ENCODE measurements at places on chromosomes 6 and 20.

GRCh38 chr6:138420356-138420755 lies 16.3 kb downstream of the HEBP2 start:
- H3K27ac ChIP-seq = no peak overlapping the region
- no peaks in the 10 kb centered on the region for H3K27me3 ChIP-seq
- no peak for DNase-seq
- no peak overlapping the region for H3K4me3 ChIP-seq
- H3K4me1 ChIP-seq = no peaks in the 10 kb centered on the region
- H3K36me3 ChIP-seq = peaks cover 53% of the 10 kb centered on the region

DNA sequence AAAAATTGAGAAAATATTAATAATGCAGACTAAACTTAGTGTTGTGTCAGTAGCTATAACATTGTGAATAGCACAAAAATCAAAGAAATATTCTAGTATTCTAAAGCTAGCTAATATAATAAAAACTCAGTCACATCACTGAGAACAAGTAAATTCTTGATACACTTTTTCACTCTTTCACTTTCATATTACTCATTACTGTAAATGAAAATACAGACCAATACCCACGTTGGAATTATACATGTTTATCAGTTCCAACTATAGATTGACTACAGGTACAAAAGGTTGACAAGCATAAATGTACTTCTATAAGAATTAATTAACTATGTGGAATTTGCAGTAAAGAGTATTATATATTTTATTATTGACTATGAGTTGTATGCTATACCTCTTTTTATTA lies 1043.4 kb upstream of the FLRT3 start:
- no peaks in the 10 kb centered on the region for H3K27me3 ChIP-seq
- H3K36me3 ChIP-seq = no peaks in the 10 kb centered on the region
- no peaks in the 10 kb centered on the region for H3K4me1 ChIP-seq
- DNase-seq = no peak
- no peak overlapping the region for H3K4me3 ChIP-seq

GRCh38 chr20:25539742-25540672 lies 45.3 kb downstream of the NINL start:
- H3K27ac ChIP-seq = peak overlapping the region; percentile 52
- no peaks in the 10 kb centered on the region for H3K36me3 ChIP-seq
- no peaks in the 10 kb centered on the region for H3K4me1 ChIP-seq
- H3K4me3 ChIP-seq = peak overlapping the region; percentile 46
- no peaks in the 10 kb centered on the region for H3K27me3 ChIP-seq
- no peak for DNase-seq

- H3K27me3 ChIP-seq = no peaks in the 10 kb centered on the region
- no peaks in the 10 kb centered on the region for H3K4me1 ChIP-seq
- peaks cover 71% of the 10 kb centered on the region for H3K36me3 ChIP-seq
- DNase-seq = no peak
Observed at GRCh38 chr6:39915866-39916265, 18.4 kb downstream of the MOCS1 start.

DNA sequence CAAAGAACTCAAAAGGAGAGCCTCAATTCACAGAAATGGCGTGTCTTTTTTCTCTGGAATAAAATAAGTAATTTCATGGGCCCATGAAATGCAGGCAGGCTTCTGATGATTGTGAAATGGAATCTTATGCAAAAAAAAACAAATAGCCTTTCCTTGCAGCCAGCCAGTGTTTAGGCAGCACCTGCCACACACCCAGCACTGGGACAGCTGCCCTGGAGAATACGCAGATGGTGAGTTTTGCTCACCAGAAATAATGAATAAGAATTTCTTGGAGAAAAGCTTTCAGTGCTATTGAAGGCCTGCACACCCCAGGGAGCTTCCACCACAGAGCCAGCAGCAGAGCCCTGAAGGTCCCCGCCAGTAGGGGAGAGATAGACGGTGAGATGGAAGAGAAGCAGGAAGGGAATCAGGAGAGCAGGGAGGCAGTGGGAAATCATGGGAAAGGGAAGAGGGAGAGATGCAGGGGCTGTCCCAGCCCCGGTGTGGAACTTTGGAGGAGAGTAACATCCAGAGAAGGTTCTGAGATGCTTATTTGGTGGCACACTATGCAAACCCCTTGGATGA lies 54.9 kb downstream of the PXDC1 start:
- H3K27me3 ChIP-seq = no peaks in the 10 kb centered on the region
- no peak overlapping the region for H3K27ac ChIP-seq
- H3K4me1 ChIP-seq = no peaks in the 10 kb centered on the region
- no peak overlapping the region for H3K4me3 ChIP-seq
- no peaks in the 10 kb centered on the region for H3K36me3 ChIP-seq
- no peak for DNase-seq

DNA sequence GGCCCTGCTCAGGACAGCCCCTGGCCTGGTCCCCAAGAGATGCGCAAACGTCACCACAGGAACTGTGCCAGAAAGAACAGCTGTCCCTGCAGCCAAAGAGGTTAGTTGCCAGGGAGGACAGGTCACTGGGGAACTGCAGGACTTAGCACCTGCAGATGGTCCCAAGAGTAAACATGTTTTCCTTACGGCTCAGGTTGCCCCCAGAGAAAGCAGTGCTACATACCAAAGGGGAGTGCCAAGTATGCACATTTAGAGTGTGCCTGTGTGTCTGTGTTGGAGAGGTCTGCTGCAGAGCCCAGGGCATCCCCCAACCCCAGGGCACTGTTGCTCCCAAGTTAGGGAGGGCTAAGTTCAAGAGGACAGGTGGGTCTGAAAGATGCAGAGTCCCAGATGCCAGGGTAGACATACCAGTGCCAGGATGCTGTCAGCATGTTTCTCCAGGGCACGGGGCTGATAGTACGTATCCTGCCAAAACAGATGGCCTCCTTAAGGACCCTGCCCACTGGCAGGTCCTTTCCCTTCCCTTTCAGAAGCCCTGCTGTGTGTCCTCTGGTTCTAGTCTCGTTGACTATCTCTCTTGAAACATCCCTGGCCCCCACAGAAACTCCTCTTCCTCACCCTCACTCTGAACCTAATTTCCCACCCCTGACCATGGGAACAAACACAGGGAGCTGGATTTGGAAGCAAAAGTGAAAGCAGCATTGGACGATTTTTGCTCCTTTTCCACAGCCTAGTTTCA lies 1.3 kb downstream of the ABHD16A start:
- peaks cover 4% of the 10 kb centered on the region for H3K36me3 ChIP-seq
- H3K4me1 ChIP-seq = peaks cover 25% of the 10 kb centered on the region
- H3K27me3 ChIP-seq = no peaks in the 10 kb centered on the region
- peak overlapping the region; percentile 99 for H3K27ac ChIP-seq

DNA sequence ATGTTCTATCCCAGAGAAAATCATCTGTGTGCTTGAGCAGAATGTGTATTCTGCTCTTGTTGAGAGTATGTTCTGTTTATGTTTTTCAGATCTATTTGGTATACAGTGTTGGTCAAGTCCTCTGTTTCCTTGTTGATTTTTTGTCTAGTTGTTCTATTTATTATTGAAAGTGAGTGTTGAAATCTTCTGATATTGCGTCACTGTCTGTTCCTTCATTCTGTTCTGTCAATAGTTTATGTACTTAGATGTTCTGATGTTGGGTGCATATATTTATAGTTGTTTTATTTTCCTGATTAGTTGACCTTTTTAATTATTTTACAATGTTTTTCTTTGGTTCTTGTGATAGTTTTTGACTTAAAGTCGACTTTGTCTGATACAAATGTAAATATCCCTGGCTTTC lies 458.7 kb upstream of the HSF2 start:
- no peak overlapping the region for H3K4me3 ChIP-seq
- no peaks in the 10 kb centered on the region for H3K36me3 ChIP-seq
- no peaks in the 10 kb centered on the region for H3K27me3 ChIP-seq
- DNase-seq = no peak
- H3K27ac ChIP-seq = no peak overlapping the region
- H3K4me1 ChIP-seq = peaks cover 16% of the 10 kb centered on the region

DNA sequence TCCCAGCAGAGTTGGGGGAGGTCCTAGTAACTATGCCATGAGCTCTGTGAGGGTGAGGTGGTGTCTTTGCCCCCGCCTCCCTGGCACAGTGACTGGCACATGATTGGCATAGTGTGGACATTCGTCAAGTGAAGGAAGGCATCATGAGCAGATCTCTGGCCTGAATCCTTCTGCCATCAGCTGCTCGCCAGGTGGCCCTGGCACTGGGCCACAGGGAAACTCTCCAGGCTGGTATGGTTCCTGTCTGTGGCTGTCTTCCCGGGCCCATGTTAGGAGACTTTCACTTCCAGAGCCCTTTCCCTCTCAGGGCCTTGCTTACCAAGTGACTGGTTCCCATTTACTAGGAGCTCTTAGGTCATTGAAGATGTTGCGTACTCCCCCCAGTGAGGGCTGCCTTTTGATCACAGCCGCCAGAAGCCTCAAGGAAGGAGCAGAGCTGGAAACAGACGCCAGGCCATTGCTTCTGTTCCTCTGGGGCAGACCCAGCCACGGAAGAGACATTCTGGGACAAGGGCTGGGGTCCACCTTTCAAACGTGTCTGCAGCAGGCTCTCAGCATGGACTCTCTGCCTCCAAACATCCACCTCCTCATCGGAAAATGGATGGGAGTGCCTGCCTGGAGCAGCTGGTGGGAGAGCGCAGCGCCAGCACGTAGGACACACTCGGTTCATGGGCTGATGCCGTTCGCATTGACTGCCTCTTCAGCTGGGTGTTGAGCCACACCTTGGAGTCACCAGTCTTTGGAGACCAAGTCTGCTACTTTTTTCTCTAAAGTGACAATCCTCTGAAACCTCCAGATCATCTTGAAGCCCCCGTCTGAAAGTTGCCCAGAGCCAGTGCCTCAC lies 67.2 kb downstream of the PTPN1 start:
- peaks cover 12% of the 10 kb centered on the region for H3K4me1 ChIP-seq
- H3K27me3 ChIP-seq = no peaks in the 10 kb centered on the region
- H3K27ac ChIP-seq = no peak overlapping the region
- H3K4me3 ChIP-seq = no peak overlapping the region

GRCh38 chr20:52748990-52749389 lies 223.2 kb upstream of the TSHZ2 start:
- no peak overlapping the region for H3K4me3 ChIP-seq
- H3K27me3 ChIP-seq = no peaks in the 10 kb centered on the region
- H3K36me3 ChIP-seq = no peaks in the 10 kb centered on the region

GRCh38 chr6:150949526-150949925 lies 84.0 kb downstream of the MTHFD1L start:
- no peaks in the 10 kb centered on the region for H3K27me3 ChIP-seq
- H3K27ac ChIP-seq = no peak overlapping the region
- no peak for DNase-seq
- no peaks in the 10 kb centered on the region for H3K4me1 ChIP-seq
- no peak overlapping the region for H3K4me3 ChIP-seq
- peaks cover 49% of the 10 kb centered on the region for H3K36me3 ChIP-seq
